SJCRH30 (cell line): ENCODE measurements at places on chromosomes 5 and 9. TPM values are rescaled to one million over a fixed set of nuclear protein-coding genes. Genes with fewer than 3 reads are reported as not detected.

GRCh38 chr5:142219146-142219545 lies 105.7 kb downstream of the SPRY4 start:
- DNase-seq: no peak
- no peak overlapping the region for H3K27ac ChIP-seq
- H3K4me3 ChIP-seq: no peak overlapping the region
- no peaks in the 10 kb centered on the region for H3K36me3 ChIP-seq

- no peak overlapping the region for H3K27ac ChIP-seq
- no peaks in the 10 kb centered on the region for H3K4me1 ChIP-seq
- DNase-seq: no peak
Measured at GRCh38 chr5:30596495-30597064, 596.9 kb upstream of the CDH6 start.

DNA sequence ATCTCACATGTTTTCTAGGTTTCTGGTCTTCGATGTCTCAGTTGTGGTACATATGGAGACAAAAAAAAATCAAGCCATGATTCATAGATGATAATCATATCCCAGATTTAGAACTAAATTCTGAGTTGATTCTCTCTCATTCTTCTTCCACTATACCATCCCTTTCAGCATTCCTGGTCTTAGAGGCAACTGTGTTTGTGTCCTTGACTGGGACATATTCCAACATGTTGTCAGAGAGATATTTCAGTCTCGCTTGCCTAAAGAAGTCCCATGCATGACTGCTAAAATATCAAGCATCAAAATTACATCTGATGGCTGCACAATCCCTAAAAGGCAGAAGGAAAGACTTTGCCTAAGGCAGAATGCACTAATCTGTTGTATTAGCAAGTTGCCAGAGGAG lies 236.6 kb downstream of the PSAT1 start:
- no peak overlapping the region for H3K4me3 ChIP-seq
- H3K4me1 ChIP-seq: no peaks in the 10 kb centered on the region
- H3K36me3 ChIP-seq: no peaks in the 10 kb centered on the region
- no peaks in the 10 kb centered on the region for H3K27me3 ChIP-seq

- no peak overlapping the region for H3K27ac ChIP-seq
- DNase-seq: no peak
- H3K4me3 ChIP-seq: no peak overlapping the region
- no peaks in the 10 kb centered on the region for H3K27me3 ChIP-seq
Measured at GRCh38 chr9:114204265-114204664, 48.9 kb downstream of the COL27A1 start.

DNA sequence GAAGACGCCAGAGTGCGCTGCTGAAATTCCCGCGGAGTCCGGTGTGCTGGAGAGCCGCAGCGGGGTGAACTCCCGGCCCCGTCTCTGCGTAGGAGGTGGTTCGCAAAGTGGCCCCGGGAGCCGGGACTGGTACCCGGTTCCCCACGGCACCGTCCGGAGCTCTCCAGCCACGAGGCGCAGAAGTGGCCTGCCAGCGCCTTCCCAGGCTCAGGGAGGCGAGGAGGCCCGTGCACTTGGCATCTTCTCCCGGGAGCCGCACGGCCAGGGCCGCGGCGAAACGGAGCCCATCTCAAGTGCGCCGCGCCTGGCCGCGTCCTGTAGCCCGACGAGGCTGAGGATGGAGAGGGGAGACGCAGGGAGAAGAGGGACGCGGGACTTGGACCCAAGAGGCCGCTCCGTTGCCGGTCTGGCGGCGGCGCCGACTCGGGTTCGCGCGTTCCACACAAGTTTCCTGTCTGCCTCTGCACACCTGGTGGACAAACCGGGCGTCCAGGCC lies 1.1 kb upstream of the IRX1 start:
- H3K27ac ChIP-seq: no peak overlapping the region
- H3K4me3 ChIP-seq: no peak overlapping the region
- no peaks in the 10 kb centered on the region for H3K4me1 ChIP-seq

DNA sequence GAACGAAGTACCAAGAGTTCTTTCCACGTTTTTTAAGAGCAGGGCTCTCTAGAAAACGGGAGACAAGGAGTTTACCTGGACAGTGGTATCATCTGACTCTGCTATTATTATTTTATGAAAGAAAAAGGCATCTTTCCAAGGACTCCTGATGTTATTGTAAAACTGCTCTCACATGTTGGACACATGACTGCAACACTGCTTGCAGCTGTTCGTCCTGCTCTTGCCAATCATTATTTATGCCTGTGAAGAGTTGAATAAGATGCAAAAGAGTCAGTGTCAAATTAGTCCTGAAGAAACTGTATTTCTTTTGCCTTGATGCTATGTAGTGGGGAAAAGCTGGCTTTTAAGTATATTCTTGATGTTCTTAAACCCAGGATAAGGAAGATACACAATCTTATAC lies 284.5 kb upstream of the PTGER4 start:
- no peaks in the 10 kb centered on the region for H3K36me3 ChIP-seq
- H3K4me3 ChIP-seq: peak overlapping the region; percentile 30
- peak; percentile 64 for DNase-seq

GRCh38 chr5:108587821-108588220 lies 159.9 kb upstream of the FER start:
- H3K36me3 ChIP-seq: no peaks in the 10 kb centered on the region
- H3K27me3 ChIP-seq: no peaks in the 10 kb centered on the region
- no peaks in the 10 kb centered on the region for H3K4me1 ChIP-seq
- H3K4me3 ChIP-seq: no peak overlapping the region

DNA sequence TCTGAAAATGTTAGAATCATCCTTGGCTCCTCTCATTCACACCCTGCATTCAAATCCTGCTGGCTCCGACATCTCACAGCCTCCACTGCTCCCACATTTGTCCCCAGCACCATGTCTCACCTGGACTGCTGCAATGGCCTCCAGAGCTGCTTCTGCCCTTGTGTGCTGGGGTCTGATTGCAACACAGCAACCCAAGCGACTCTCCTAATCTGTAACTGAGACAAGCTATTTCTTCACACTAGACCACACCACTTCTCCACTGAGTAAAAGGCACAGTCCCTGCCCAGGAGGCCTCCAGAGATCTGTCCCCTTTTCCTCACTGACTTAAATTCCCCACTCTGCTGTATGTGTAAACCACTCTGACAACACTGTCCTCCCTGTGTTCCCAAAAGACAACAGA lies 151.1 kb upstream of the TAS2R1 start:
- H3K36me3 ChIP-seq: no peaks in the 10 kb centered on the region
- no peaks in the 10 kb centered on the region for H3K27me3 ChIP-seq
- no peaks in the 10 kb centered on the region for H3K4me1 ChIP-seq
- H3K27ac ChIP-seq: no peak overlapping the region

- no peak overlapping the region for H3K4me3 ChIP-seq
- no peaks in the 10 kb centered on the region for H3K4me1 ChIP-seq
- H3K27me3 ChIP-seq: no peaks in the 10 kb centered on the region
- H3K27ac ChIP-seq: no peak overlapping the region
- no peak for DNase-seq
Measured at GRCh38 chr5:18397891-18398290, 763.6 kb downstream of the TAF11L14 start.

- H3K4me1 ChIP-seq: no peaks in the 10 kb centered on the region
- peak; percentile 17 for DNase-seq
- no peak overlapping the region for H3K27ac ChIP-seq
- H3K36me3 ChIP-seq: no peaks in the 10 kb centered on the region
- H3K27me3 ChIP-seq: no peaks in the 10 kb centered on the region
- no peak overlapping the region for H3K4me3 ChIP-seq
Measured at GRCh38 chr5:101390151-101390908, 487.2 kb upstream of the ST8SIA4 start.

- no peak within 1 kb of the TSS for H3K27ac ChIP-seq
- no peaks in the 10 kb centered on the region for H3K27me3 ChIP-seq
- no peaks in the 10 kb centered on the region for H3K36me3 ChIP-seq
- no peaks in the 10 kb centered on the region for H3K4me1 ChIP-seq
Measured at GRCh38 chr9:10612641-10613398, at the start of gene PTPRD. PTPRD (minus strand) TSS chr9:10613002.

- H3K36me3 ChIP-seq: no peaks in the 10 kb centered on the region
- no peaks in the 10 kb centered on the region for H3K4me1 ChIP-seq
- H3K27ac ChIP-seq: no peak overlapping the region
Measured at GRCh38 chr5:170628028-170628427, 124.2 kb downstream of the KCNIP1 start.

GRCh38 chr9:5072871-5073270 lies 87.8 kb downstream of the JAK2 start:
- H3K4me1 ChIP-seq: 0 out of 2 replicates have a peak, but pooled peaks cover 4% of the 10 kb centered on the region
- no peak for DNase-seq
- H3K27ac ChIP-seq: no peak overlapping the region
- H3K36me3 ChIP-seq: peaks cover 3% of the 10 kb centered on the region; the same call in 1 of the 2 replicates
- no peak overlapping the region for H3K4me3 ChIP-seq

DNA sequence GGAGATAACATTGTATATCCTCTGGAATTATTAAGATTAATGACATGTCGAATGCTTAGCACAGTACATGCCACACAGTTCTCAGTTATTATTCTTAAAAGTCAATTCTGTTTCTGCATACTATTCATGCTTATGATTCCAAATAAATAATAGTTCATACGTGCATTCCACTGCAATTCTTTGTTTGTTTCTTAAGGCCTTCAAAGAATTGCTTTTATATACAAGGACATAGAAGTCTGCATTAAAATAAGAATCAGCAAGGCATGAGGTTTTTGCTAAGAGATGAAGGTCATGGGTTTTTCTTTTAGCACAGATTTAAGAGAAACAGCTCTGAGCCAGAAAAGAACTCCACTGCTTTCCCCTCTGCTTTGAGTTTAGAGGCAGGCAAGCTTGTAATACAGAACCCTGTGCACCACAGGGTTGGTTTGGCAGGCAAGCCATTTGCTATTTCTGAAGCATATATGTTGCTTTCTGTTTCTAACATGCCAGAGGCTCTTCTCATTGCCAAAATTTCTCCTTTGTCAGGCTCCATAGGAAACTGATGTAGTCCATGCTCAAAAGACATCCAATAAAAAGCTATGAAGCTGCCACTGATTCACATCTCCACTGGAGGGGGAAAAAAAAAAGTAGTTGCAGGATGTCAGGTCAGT lies 420.6 kb upstream of the TYRP1 start:
- H3K4me3 ChIP-seq: no peak overlapping the region
- no peak overlapping the region for H3K27ac ChIP-seq
- H3K27me3 ChIP-seq: no peaks in the 10 kb centered on the region
- H3K36me3 ChIP-seq: no peaks in the 10 kb centered on the region
- DNase-seq: no peak

CCDC69 gene
- total RNA-seq: 0.08 and 0.10 TPM in 2 replicates

PAEP gene
- total RNA-seq: not detected in 2 replicates

TEX48 gene
- total RNA-seq: not detected in 2 replicates

RHOBTB3 gene
- 194 and 212 TPM in 2 replicates for total RNA-seq

SPATA31C1 gene
- total RNA-seq: 0.10 and 0.14 TPM in 2 replicates

MYMK gene
- total RNA-seq: 1.1 and 2.0 TPM in 2 replicates

MYOZ3 gene
- 0.02 TPM in 1 of 2 replicates, not detected in the other for total RNA-seq

HTR4 gene
- total RNA-seq: 0.06 TPM in 1 of 2 replicates, not detected in the other
